ENCODE measurements at places on chromosomes 13 and 19.

DNA sequence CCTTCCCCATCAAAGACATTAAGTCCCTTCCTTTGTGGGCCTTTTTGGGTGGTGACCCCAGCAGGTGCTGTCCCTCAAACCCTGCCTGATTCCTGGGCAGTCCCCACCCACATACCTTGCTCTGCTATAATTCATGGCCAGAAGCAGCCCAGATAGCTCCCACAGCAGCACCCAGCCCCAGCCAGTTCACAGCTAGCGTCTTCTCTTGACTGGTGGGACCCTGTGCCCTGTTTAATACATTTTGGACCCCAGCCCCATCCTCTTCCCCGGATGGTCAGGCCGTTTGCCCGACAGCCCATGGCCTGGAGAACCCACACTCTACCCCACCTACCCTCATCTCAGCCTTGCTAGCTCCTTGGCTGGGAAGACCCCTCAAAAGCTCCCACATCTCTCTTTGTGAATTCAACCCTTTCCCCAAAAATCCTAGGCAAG lies 2.1 kb downstream of the CCDC106 start:
- DNase-seq: no peak

DNA sequence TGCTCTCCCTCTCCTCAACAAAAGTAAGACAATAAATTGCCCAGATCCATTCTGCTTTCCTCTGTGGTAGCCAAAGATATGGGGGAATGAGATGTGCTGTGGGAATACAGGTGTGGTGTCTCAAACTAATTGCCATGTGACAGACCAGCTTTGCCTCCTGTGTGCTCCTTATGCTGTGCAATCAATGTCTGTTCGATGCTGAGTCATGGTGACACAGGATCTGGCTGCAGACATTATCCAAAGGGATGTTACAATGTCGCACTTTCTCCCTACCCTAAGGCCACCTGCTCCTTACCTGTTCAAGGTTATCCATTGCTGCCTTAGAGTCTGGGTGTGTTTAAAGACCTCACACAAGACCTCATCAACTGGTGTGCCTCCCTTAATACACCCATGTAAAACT lies 32.5 kb downstream of the FGF14 start:
- no peak for DNase-seq

DNA sequence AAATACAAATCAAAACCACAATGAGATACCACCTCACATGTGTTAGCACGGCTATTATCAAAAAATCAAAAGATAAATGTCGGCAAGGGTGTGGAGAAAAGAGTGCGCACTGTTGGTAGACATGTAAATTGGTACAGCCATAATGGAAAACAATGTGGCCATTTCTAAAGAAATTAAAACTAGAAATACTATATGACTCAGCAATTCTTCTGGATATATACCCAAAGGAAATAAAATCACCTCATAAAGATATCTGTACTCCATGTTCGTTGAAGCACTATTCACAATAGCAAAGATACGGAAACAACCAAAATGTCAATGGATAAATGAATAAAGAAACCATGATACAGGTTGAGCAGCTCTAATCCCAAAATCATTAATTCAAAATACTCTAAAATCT lies 30.8 kb downstream of the VWA8 start:
- DNase-seq: no peak

- DNase-seq: peak; percentile 6
Measured at GRCh38 chr19:52640916-52641315, 2.8 kb upstream of the ZNF83 start.

GRCh38 chr13:94196413-94196812 lies 283.1 kb downstream of the DCT start:
- no peak for DNase-seq

GRCh38 chr13:111158136-111158805 lies 43.2 kb downstream of the ARHGEF7 start:
- no peak for DNase-seq

GRCh38 chr13:73355134-73355533 lies 296.3 kb downstream of the KLF5 start:
- DNase-seq: no peak

- no peak for DNase-seq
Measured at GRCh38 chr13:80101040-80101439, 239.9 kb downstream of the SPRY2 start.

DNA sequence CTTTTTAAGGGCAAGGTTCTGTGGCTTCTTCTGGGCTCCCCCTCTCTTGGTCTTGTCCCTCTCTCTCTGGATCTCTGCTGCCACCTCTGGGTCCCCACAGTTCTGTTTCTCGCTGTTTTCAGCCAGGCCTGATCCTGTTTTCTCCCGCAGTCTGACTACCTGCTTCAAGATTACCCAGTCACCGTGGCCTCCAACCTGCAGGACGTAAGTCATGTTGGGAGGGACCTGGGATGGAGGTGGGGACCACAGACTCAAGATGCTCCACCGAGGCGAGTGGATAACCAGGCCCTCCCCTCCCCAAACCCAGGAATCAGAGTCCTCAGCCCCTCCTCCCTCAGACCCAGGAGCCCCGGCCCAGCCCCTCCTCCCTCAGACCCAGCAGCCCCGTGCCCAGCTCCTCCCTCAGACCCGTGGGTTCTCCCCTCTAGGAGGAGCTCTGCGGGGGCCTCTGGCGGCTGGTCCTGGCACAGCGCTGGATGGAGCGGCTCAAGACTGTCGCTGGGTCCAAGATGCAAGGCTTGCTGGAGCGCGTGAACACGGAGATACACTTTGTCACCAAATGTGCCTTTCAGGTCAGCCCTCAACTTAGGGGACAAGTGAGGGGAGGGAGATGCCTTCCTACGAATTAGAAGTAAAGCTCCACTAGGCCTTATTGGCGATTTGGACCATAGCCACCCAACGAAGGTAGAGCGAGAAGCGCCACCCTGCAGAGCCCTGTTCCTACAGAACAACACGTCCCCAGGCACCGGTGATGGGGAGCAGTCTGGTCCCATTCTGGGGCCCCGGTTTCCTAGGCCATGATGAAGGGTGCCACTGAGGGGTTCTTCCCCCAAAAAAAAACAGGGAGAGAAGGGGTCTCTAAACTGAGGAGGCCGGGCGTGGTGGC lies 2.2 kb downstream of the FLT3LG start:
- no peak for DNase-seq

DNA sequence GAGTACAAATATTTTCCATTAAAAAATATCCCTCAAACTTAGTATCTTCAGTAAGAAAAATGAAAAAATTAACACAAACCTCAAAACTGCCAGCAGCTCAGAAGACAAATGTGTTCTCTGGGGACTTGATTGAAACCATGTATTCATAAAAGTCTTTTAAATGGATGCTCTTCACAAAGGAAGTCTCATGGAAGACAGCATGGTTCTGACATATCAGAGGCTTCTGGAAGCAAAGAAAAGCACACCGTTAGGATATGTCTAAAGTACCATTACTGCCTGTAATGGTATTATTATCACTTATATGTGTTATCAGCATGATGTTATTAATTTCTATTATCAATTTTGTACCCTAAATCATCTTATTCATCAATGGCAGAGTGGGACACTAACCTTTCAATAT lies 302.8 kb downstream of the ENOX1 start:
- no peak for DNase-seq

- DNase-seq: no peak
Measured at GRCh38 chr13:44508562-44509077, 67.5 kb downstream of the TSC22D1 start.

DNA sequence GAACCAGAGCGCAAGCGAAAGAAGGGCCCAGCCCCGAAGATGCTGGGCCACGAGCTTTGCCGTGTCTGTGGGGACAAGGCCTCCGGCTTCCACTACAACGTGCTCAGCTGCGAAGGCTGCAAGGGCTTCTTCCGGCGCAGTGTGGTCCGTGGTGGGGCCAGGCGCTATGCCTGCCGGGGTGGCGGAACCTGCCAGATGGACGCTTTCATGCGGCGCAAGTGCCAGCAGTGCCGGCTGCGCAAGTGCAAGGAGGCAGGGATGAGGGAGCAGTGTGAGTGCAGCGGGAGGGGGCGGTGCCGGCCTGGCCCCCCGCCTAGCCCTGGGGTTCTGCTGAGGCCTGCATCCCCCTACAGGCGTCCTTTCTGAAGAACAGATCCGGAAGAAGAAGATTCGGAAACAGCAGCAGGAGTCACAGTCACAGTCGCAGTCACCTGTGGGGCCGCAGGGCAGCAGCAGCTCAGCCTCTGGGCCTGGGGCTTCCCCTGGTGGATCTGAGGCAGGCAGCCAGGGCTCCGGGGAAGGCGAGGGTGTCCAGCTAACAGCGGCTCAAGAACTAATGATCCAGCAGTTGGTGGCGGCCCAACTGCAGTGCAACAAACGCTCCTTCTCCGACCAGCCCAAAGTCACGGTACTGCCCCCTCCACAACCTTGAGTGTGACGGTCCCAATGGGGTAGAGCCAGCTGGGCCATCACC lies 2.1 kb downstream of the NR1H2 start:
- no peak for DNase-seq

- DNase-seq: no peak
Measured at GRCh38 chr19:8194528-8195267, 14.5 kb upstream of the CERS4 start.

GRCh38 chr13:74413482-74413881 lies 279.3 kb upstream of the KLF12 start:
- no peak for DNase-seq

Data from LHCN-M2 (cell line).